Activated B cell treated with CpG ODN at 0.5 μM for 24 hours (primary cell): ENCODE measurements at places on chromosomes 4 and X. TPM values are rescaled to one million over a fixed set of nuclear protein-coding genes. Genes with fewer than 3 reads are reported as not detected.

Gene TMEM31
- not detected in 2 replicates for total RNA-seq

Gene PNMA3
- total RNA-seq, result 1.2 and 1.9 TPM in 2 replicates

Gene HPGD
- total RNA-seq, result 0.07 TPM in 1 of 2 replicates, not detected in the other

Gene SPACA5
- not detected in 2 replicates for total RNA-seq

Gene REST
- 48.3 and 49.1 TPM in 2 replicates for total RNA-seq

Gene TKTL2
- total RNA-seq, result 0.11 and 0.17 TPM in 2 replicates

Gene PRIMPOL
- total RNA-seq, result 9.1 and 11.6 TPM in 2 replicates

Gene LIMCH1
- total RNA-seq, result not detected in 2 replicates

Gene SPARCL1
- total RNA-seq, result not detected in 2 replicates

Gene TMEM35A
- not detected in 2 replicates for total RNA-seq

Gene DDX60
- total RNA-seq, result 17.6 and 17.9 TPM in 2 replicates

Gene PAGE2B
- not detected in 2 replicates for total RNA-seq

Gene ASB12
- 0.18 TPM in 1 of 2 replicates, not detected in the other for total RNA-seq

Gene CLNK
- total RNA-seq, result 0.37 and 0.58 TPM in 2 replicates

Gene SHISA3
- not detected in 2 replicates for total RNA-seq

Gene IL2RG
- total RNA-seq, result 261 and 264 TPM in 2 replicates
